ENCODE measurements at places on chromosomes 13 and 19.
A peak's percentile ranks its signal among the peaks of the same experiment; 100 is the strongest.

GRCh38 chr13:87376081-87376480 is 295.1 kb upstream of the SLITRK5 start:
- no peak for DNase-seq

DNA sequence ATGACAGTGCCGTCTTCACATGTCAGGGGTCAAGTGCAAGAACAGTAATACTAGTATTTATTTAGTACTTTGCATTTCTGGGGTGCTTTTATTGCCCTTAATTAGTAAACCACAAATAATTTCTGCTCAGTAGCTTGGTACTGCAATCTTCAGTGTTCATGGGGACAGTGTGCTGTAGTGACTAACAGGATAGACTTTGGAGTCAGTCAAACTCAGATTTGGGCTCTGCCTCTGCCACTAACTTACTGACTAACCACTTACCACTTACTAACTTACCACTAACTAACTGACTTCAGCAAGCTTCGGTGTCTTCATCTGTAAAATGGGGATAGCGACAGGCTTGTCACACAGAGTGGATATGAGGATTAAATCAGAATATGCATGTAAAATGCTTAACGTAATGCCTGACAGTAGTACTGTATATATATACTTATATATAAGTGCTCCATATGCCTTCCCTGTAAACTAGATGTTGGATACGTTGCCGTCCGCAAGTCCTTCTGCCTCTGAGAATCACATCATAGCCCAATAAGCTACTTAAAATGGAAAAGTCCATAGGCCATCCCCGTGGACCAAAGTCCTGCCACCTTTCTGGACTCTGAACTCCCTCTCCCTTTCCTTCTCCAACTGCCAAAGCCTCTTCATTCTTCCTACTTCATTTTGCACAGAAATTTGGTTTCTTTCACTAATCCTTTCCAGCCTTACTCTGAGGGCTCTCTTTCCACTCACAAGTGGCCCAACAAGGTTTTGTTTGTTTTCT is 158.1 kb downstream of the ZIC5 start:
- no peak for DNase-seq

DNA sequence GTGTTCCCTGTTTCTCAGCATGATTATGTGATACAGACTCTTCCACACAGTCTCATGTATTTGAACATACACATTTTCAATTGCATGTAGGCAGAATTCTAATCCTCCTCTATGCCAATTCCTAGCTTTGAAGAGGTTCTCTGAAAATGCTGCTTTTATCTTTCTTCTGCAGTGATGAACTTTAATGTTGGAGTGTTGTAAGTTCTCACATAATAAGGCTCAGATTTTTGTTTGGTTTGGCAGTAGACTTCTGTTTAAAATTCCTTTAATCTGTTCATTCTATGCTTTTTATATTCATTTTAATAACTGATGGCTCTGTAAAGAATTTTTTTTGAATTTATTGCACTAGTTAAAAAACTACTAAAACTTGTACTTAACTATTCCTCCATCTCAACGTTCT is 225.8 kb downstream of the GGACT start:
- DNase-seq, result no peak

GRCh38 chr19:1665565-1666047 is 13.2 kb upstream of the TCF3 start:
- no peak for DNase-seq

DNA sequence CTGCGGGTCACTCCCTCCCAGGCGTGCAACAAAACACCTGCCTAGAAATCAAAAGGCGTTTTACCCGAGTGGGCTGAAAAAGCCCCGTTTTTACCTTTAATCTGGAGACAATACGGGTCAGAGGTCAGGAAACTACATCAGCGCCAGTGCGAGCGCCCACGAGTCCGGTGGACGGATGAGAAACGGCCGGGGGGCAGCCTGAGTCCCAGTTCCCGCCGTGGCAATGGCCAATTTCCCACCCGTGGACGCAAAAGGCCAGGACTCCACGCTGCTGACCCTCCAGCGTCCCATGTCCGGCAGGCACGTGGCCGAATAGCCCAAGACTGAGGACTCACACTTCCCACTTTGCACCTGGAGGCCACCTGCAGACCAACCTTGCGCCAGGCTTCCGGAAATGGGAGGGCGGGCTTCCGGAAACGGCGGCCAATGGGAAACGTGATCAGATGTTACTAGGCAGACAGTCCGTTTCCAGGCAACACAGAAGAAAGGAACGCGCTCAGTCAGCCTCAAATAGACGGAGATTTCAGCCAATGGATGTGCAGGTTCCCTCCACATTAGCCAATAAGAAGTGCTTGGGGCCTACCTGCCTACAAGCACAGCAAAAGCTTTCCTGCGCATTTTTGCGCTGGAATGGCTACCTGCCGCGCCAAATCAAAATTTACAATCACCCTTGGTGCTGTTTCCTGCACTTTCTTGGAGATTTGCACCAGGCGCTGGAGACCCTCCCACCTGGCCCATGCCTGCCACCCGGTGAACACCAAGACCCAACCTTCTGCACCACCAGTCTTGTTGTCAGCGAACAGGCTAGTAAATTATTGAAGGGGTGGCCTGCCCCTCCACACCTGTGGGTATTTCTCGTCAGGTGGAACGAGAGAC is 47.4 kb downstream of the ZFP14 start:
- DNase-seq, result peak; percentile 83

DNA sequence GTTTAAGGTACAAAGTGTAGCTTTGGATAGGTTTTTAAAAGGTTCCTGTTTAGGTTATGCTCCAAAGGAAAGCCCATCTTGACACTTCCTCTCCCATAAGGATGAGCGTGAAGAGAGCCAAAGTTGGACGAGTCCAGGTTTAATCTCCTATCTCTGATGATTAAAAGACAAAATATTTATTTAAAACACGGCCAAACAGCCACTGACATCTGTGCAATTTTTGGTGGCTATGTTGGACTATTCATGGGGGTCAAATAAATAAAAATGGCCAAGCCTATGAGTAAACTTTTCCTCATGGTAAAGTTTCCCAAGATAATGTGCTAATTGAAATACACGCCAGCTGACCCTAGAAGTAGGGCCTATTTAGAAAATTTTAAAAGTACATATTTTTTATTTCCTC is 69.0 kb upstream of the DOCK9 start:
- no peak for DNase-seq
